ENCODE measurements at places on chromosomes 5 and 9.

DNA sequence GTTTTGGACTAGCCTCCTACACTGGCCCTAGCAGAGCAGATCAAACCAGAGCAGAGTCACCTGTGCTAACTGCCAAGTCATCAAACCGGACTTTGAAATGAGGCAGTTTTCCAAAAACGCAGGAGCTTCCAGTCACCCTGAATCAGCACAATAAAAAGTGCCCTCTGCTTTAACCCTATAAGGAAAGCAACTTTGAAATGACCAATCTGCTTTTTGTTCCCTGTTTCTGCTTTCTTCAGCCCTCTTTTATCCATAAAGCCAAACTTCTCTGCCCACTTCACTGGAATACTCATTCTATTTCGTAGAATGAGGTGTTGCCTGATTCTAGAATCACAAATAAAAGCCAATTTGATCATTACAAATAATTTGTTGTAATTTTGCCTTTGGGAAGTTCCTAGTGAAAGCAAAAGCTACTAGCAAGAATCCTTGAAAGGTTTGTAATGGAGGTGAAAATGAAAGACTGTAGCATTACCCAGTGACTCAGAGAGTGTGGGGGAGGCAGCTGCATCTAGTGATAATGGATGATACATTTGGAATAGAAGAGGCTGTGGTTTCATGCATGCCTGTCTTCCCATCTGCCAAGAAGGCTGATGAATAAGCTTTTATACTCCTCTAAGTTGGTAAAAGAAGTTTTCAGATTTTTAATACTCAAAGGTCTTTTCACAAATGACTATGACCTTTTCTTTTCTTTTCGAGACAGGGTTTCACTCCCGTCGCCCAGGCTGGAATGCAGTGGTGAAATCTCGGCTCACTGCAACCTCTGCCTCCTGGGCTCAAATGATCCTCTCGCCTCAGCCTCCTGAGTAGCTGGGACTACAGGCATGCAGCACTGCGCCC lies 14.9 kb downstream of the SPAAR start:
- no peak for DNase-seq

- DNase-seq = no peak
Observed at GRCh38 chr9:1050125-1050895, at the start of gene DMRT2. TSS of gene DMRT2 (plus strand) at chr9:1050357. CDS start at chr9:1051614, 1,257 bp downstream.

DNA sequence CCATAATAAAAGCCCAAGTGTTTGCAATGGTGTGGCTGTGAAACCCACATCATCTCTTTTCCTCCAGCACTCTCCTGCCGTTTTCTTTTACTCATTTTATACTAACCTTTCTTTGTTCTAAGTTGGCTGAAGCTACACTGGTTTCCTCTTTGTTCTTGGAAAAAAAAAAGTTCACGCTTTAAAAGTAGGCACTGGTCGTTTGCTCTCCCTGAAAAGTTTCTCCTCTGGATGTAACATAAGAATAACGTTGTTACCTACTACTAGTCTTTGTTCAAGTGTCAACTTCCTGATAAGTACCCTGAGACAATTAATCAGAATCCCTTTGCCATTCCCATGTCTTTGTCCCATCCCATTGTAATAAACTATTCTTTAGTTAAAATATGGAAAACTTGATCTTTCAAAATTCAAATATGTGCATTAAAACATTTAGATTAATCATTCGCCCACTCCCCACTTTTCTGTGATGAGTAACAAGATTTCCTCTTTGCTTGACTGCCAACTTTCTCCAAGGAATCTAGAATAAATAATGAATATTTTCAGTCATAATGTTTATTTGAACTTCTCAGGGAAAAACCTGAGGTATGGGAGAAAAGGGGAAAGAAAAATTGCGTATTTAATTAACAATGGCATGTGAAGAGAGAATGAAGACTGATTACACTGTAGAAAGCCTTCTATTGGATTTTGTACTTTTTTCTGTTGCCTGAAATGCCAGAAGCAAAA lies 454.3 kb upstream of the CTNND2 start:
- DNase-seq = no peak

GRCh38 chr5:56523790-56524575 lies 290.9 kb upstream of the ANKRD55 start:
- DNase-seq = no peak

DNA sequence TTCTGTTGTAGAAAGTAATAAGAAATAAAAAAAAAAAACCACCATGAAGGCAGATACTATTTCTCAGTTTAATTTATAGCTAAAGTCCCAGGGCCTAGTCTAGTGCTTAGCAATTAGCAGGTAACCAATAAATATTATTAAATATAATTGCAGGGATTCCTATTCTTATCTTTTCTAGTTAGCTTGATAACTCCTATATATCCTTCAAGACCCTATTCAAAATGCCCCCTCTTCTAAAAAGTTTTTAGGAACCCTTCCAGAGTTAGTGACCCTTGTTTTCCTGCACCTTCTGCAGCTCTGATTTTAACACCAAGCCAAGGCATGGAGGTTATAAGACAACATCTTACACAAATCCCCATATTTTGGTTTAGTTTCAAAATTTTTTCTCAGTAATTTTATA lies 24.6 kb upstream of the ALDH1B1 start:
- DNase-seq = no peak

- no peak for DNase-seq
Observed at GRCh38 chr5:132686193-132686592, 12.4 kb downstream of the IL4 start.

GRCh38 chr5:163846512-163846911 lies 341.1 kb downstream of the MAT2B start:
- DNase-seq = no peak

GRCh38 chr9:135666534-135667462 lies 3.7 kb downstream of the LCN9 start:
- DNase-seq = no peak

GRCh38 chr5:32621256-32621655 lies 35.9 kb downstream of the SUB1 start:
- DNase-seq = no peak

GRCh38 chr5:164934039-164934438 lies 1428.6 kb downstream of the MAT2B start:
- no peak for DNase-seq

DNA sequence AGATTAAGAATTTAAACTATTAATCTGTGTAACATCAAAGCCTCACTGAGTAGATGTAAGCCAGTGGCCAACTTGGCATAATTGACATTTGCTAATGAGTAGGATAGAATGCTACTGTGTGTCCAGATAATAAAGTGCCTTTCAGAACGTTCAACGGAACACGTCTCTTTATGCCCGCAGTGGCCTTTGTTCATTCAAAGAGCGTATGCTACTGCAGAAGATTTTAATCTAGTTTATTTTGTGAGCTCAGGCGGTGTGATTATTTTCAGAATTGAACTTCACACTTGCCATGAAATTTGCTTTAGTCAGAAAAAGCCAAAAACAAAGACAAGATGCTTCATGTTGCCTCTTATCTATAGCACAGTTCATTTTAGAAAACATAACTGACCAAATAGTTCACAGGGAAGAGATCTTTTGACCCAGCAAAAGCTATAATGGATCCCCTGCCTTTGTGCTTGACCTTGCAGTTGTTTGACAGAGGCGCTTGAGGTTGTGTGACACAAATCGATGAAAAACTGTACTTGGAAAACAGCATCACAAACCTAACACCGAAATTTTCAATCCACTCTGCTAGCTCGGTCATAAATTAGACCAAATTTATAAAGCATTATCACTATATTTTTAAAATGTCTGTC lies 530.9 kb upstream of the TYRP1 start:
- no peak for DNase-seq

DNA sequence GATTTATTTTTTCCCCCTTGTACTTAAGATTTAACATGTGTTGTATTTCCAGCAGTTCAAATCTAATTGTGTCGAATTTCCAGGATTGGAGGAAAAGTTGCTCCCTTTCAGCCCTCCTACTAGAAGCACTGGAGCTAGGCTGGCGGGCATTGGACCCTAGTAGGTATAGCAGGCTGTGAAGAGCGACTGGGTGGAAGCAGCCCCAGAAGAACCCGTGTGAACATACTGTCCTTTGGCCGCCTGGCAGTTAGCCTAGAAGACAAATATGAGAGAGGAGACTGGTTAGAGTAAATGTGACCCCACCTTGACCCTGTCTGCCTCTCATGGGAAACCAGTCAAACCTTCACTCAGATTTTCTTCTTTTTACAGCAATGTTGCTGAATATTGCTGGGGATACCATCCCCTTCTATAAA lies 13.9 kb downstream of the ALDOB start:
- DNase-seq = no peak

GRCh38 chr5:122195802-122196394 lies 66.6 kb downstream of the ZNF474 start:
- no peak for DNase-seq

DNA sequence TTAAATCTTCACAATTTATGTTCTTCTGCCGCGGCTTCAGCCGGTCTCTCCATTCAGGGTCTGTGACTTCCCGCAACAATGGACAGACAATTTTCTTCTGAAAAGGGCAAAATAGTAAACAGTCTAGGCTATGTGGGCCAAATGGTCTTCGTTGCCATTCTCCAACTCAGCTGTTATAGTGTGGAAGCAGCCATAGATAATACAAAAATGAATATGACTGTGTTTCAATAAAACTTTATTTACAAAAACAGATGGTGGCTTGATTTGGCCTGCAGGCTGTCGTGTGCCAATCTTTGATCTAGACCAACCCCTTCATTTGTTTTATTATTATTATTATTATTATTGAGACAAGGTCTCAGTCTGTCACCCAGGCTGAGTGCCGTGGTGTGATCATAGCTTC lies 28.1 kb downstream of the ATOX1 start:
- no peak for DNase-seq
